SK-N-SH (cell line): ENCODE measurements at places on chromosomes 5 and 9.

- no peak for DNase-seq
Observed at GRCh38 chr5:30100148-30100713, 1093.3 kb upstream of the CDH6 start.

DNA sequence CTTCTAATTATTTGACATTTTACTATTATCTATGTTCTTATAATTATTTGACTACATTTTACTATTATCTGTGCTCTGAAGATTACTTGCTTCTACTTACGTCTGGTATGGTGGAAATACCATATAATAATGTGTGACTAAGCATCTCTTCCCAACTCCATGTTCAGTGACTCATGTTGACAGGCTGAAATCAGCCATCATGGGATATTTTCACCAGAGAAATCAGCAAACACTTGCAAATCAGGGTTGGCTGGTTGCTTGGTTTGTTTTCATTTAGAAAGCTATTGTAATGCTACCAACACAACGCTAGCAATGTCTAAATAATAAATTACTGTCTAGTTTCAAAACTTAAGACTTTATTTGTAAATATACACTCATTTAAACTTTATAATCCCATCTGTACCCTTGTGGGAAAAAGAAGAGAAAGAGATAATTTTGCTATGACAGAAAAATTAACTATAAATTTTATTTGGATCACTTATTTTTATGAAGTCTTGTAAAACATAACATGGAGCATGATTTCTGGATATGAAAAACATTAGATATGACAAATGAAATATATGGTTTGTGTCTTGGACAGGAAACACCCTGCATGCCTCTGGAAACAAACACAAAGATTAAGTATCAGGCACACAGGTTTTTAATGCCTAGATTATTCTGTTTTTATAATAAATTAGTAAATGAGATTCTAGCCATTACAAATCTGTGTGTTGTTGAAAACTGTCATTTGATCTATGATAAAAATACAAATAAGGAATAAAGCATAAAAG lies 337.6 kb downstream of the BNC2 start:
- no peak for DNase-seq

GRCh38 chr9:126809068-126809467 lies 4.2 kb downstream of the ZBTB43 start:
- DNase-seq = no peak

GRCh38 chr5:126947146-126948010 lies 83.0 kb downstream of the MARCHF3 start:
- no peak for DNase-seq

DNA sequence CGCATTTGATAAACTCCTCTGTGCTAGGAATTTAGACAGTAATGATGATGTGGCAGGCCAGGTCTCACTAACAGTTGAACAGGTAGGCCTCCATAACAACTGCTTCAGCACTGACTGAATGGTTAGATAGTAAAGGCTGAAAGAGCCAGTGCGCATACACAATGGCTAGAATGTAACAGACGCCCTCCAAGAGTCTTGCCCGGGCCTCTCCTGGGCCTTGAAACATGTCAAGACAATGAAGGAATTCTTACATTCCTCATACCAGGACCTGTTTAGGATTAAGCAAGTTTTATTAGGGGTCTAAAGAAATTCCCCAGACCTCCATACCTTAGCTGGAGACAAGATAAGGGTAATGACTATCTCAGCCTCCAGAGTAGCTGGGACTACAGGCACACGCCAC lies 6.7 kb upstream of the BICD2 start:
- no peak for DNase-seq

DNA sequence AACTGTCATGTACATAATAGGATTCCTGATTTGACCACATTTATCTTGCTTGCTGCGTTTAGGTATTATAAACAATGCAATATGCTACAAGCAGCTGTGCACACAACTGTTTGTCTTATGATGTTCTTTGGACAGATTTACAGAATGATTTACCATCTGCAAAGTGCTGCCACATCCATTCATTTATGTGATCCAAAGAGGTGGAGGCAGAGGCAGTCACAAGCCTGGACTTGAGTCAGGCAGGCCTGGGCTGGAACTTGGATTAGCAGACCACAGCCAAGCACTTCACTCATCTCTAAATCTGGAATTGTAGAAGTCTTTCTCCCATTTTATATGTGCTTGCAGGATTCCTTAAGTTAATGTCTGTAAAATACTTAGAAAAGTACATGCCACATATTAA lies 149.0 kb downstream of the INSYN2B start:
- DNase-seq = no peak

GRCh38 chr5:83011985-83012384 lies 65.2 kb downstream of the TMEM167A start:
- DNase-seq = no peak
